ENCODE measurements at places on chromosomes 6 and 20.

DNA sequence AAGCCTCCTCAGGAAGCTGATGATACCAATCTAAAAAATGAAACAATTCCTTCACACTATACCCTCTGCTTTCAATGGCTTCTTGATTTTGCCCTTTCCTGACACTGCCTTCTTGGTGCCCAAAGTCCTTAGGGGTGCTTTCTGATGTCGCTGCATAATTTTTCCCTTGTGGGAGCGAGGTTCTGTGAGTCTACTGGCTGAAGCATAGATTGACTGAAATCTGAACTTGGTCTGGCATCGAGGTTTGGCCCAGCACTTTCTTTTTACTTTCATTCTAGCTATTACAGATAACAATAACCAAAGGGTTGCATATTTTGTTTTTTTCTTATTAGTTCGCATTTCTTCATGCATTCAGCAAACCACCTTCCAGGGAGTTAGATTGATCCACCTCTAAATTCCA is 65.8 kb downstream of the E2F3 start:
- no peak for DNase-seq

DNA sequence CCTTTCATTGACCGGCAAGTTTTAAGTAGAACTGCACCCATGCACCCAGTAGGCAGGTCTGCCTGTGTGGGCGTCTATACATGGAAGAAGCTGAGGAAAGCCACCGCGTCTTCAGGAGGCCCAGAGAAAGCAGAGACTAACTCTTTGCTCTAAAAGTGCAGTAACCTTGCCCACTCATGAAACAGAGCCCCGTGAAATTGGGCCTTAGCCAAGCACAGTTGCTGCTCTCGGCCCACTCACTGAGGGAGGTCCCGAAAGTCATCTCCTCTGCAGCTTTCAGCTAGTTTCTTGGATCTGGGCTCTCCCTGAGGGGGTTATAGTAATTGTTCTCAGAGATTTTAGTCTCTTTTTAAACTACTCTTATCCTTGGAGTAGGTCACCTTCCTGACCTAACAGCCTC is 74.0 kb upstream of the SYNJ2 start:
- no peak for DNase-seq

DNA sequence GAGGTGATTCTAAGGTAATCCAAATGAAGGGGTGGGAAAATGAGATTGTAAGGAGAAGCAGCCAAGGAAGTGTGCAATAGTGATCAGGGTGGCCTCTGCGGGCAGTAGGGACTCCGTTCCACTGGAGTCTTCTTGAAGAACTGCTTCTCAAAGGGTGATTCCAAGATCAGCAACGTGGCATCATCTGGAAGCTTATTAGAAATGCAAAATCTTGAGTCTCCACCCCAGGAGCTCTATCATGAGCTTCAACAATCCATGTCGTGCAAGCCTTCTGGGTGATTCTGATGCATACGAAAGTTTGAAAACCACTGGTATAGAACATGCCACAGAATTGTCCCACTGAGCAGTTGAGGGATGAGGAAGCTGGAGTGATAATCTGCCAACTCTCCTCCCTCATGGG is 31.4 kb downstream of the SCP2D1 start:
- DNase-seq = no peak

GRCh38 chr20:5056801-5057599 is 55.7 kb upstream of the SLC23A2 start:
- DNase-seq = no peak

GRCh38 chr6:30541515-30542403 is 14.5 kb downstream of the GNL1 start:
- peak; percentile 35 for DNase-seq

GRCh38 chr20:62606016-62606415 is 36.3 kb upstream of the SLCO4A1 start:
- DNase-seq = no peak

DNA sequence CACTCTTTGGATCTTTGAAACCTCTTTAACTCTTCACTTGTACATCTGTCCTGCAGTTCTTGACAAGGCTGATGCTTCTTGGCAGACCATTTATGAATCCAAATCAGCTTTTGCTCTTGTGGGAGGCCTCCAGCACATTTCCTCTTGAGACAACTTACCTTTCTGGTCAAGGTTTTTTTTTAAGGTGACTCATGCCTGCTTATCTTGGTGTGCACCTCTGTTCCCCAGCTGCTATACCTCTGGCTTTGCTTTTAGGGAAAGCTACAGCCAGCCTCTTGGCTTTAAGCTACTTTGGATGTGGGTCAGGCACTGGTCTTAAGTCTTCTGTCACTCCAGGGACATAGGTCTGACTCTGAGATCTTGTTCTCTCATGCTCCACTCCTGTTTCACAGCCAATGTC is 106.5 kb downstream of the PHF3 start:
- DNase-seq = no peak

- DNase-seq = no peak
Observed at GRCh38 chr6:123418071-123418470, 218.7 kb downstream of the TRDN start.

GRCh38 chr6:157559201-157559756 is 178.3 kb downstream of the ZDHHC14 start:
- DNase-seq = no peak

- DNase-seq = no peak
Observed at GRCh38 chr6:122645256-122645655, 35.1 kb downstream of the PKIB start.

All from amniotic stem cell (primary cell).